CD4-positive, alpha-beta T cell treated with Interleukin-21 for 1 hour (primary cell): ENCODE measurements at places on chromosomes 13 and 19.
A peak's percentile ranks its signal among the peaks of the same experiment; 100 is the strongest.

DNA sequence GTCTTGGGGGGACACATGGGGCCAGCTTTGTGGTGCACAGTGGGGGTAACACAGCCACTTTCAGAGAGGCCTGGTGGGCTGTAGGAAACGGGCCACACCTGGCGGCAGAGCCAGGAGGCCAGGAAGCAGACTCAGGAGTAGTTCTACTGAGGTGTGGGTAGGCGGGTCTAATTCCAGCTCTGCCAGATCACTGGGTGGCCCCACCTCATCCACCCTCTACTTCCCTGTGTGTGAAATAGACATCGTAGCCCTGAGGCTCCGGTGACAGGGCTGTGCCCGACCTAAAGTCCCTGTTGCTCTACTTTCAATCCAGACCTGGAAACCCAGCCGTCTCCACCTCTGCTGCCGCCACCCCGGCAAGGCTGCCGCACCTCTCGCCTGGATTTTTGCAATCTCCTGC is 4.0 kb downstream of the NKPD1 start:
- no peak for DNase-seq

GRCh38 chr13:23921451-23921888 is 24.2 kb upstream of the C1QTNF9B start:
- DNase-seq = peak; percentile 51

DNA sequence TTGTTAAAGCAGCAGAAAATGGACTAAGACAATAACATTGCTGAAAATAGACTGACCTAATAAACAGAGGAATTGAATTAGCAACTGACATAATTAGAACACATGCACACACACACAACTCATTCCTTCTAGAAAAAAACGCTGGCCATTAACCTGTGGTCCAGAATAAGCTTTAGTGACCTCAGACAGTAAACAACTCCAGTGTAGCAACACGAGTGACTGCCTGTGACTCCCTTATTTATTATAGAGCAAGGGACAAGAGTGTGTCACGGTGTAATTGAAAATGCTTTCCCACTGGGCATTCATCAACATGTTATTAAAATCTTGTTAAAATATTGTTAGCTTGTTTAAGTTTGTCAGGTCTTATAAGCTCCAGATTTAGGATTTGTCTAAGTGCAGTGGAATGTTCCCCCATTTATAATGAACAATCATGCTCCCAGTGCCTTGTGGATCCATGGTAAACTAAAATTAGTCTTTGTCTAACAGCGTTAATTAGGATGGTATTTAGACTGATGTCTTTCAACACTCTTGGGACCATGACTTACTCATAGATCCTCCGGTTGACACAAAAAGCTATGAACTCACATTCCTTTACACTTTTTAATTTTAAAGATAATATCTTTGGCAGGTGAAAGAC is 111.7 kb upstream of the IRS2 start:
- no peak for DNase-seq

GRCh38 chr13:90511903-90512302 is 835.6 kb upstream of the MIR17HG start:
- DNase-seq = no peak

- DNase-seq = no peak
Observed at GRCh38 chr13:99085808-99086266, 108.0 kb upstream of the DOCK9 start.

DNA sequence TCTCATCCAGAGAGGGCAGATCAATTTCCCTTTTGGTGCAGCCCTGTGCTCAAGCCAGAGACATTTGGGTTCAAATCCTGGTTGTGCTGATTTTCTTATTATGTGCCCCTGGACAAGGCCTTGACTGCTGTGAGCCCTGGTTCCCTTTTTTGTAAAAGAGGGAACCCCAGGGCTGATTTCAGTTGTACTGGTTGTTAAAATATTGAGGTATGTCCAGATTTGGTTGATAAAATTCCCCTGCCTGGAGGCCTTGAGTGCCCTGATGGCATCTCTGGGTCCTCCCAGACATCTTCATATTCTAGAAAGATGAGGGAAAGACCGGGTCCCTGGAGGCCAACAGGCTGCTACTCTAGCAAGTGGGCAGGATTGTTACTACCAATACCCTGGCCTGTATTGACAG is 14.4 kb upstream of the PLAUR start:
- DNase-seq = no peak

DNA sequence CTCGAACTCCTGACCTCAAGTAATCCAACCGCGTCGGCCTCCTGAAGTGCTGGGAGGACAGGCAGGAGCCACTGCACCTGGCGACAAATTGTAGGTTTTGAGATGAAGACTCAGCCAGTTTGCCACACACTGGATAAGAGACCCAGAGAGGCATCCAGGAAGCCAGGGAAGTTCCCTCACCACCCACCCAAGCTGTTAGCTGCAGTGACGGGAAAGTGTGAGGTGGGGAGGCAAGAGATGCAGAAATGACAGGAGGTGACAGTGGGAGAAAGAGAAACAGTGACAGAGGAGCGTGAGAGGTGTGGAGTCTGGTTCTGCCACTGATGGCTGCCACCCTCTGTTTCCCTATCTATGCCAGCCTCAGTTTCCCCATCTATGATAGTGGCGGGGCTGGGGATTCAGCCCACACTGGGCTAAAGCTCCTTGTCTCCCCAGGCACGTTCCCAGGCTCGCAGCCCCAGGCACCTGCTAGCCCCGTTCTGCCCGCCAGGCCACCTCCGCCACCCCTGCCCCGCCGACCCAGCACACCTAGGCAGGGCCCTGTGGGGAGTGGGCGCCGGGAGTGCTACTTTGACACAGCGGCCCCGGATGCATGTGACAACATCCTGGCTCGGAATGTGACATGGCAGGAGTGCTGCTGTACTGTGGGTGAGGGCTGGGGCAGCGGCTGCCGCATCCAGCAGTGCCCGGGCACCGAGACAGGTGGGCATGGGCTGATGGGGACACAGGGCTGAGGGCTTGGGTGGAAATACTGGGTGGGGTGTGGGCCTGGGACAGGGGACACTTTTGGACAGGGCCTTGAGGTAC is 21.0 kb downstream of the LTBP4 start:
- no peak for DNase-seq

- no peak for DNase-seq
Observed at GRCh38 chr19:46101293-46101692, 23.2 kb downstream of the IGFL3 start.
